ENCODE measurements at places on chromosomes 4 and X.
A peak's percentile ranks its signal among the peaks of the same experiment; 100 is the strongest.

DNA sequence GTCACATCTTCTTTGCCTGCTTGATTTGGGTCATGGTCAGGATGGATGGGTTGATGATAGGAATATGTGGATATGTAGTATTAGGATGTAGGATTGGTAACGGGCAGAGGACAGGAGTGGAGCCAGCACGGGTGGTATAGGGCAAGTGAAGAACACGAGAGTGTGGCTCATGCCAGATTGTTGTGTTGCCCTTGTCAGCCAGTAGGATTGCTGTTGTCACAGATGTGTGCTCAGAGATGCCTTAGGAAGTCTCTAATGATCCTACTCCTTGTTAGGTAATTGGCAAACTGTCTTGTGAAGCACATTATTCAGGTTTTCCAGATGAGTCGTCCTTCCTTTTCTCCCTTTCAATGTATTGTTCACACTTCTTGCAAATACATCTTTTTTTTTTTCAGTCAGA is 5.5 kb downstream of the ATP10D start:
- H3K27me3 ChIP-seq = no peaks in the 10 kb centered on the region
- no peak overlapping the region for H3K4me3 ChIP-seq
- no peak for DNase-seq
- no peak overlapping the region for H3K27ac ChIP-seq
- peaks cover 6% of the 10 kb centered on the region for H3K4me1 ChIP-seq
- no peaks in the 10 kb centered on the region for H3K36me3 ChIP-seq

DNA sequence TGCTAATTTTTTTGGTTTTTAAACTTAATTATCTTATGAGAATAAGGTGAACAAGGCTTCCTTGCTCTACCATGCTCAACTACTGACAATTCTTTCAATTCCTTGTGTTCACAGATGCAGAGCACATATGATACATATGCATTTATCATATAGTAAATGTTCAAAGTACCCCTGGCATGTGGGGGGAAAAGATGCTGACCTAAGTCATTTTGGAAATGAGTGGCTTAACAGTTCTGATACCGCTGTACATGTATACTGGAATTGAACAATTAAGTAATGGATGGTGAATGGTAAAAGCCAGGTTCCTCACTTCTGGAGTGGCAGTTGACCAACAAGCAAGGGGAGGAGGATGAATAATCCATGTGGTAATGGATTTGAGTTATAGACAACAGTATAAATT is 149.6 kb downstream of the NAF1 start:
- no peaks in the 10 kb centered on the region for H3K4me1 ChIP-seq
- no peaks in the 10 kb centered on the region for H3K36me3 ChIP-seq
- H3K27ac ChIP-seq = no peak overlapping the region
- no peak overlapping the region for H3K4me3 ChIP-seq
- H3K27me3 ChIP-seq = no peaks in the 10 kb centered on the region
- no peak for DNase-seq

DNA sequence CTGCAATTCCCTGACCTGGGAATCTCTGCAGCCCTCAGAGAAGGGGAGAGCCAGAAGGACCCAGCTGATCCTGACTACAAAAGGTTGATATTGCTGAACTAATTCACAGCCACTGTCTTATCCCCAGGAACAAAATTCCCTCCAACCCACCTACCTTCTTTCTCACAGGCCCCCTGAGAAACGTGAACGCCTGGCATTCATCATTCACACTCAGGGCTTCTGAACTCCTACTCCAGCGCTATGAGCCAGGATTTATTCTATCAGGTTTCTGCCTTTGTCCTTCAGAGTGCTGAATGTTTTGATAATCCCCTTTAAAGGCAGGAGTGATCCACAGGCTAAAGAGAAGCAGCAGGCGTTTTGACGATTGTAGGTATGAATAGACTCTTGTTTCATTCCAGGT is 76.5 kb downstream of the KCNIP4 start:
- no peak overlapping the region for H3K27ac ChIP-seq
- no peaks in the 10 kb centered on the region for H3K27me3 ChIP-seq
- no peak for DNase-seq
- no peaks in the 10 kb centered on the region for H3K4me1 ChIP-seq

- H3K36me3 ChIP-seq = no peaks in the 10 kb centered on the region
- H3K27me3 ChIP-seq = no peaks in the 10 kb centered on the region
- H3K4me1 ChIP-seq = no peaks in the 10 kb centered on the region
- DNase-seq = peak; percentile 17
- peak overlapping the region; percentile 88 for H3K4me3 ChIP-seq
These were observed 1.1 kb downstream of the GAB1 start for GRCh38 chr4:143337600-143338287.

DNA sequence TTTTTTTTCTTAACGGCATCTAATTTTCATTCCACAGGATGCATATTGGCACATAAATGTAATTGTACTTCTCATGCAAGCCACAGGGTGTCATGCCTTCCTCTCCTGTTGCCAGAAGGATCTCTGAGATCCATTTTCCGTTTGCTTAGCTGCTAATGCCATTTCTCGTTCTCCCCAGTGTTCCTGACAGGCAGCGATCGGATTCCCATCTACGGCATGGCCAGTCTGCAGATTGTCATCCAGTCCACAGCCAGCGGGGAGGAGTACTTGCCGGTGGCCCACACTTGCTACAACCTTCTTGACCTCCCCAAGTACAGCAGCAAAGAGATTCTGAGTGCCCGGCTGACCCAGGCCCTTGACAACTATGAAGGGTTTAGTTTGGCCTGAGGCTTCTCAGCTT is 8.9 kb upstream of the NAP1L5 start:
- H3K27ac ChIP-seq = no peak overlapping the region
- H3K4me3 ChIP-seq = no peak overlapping the region
- DNase-seq = no peak
- H3K36me3 ChIP-seq = no peaks in the 10 kb centered on the region
- H3K27me3 ChIP-seq = no peaks in the 10 kb centered on the region
- no peaks in the 10 kb centered on the region for H3K4me1 ChIP-seq

- DNase-seq = no peak
- H3K36me3 ChIP-seq = no peaks in the 10 kb centered on the region
- peaks cover 3% of the 10 kb centered on the region for H3K4me1 ChIP-seq
- H3K4me3 ChIP-seq = no peak overlapping the region
- H3K27me3 ChIP-seq = no peaks in the 10 kb centered on the region
- H3K27ac ChIP-seq = no peak overlapping the region
These were observed 11.6 kb upstream of the PYURF start for GRCh38 chr4:88535090-88535755.

- no peak overlapping the region for H3K4me3 ChIP-seq
- H3K27me3 ChIP-seq = no peaks in the 10 kb centered on the region
- DNase-seq = no peak
- peaks cover under 1% of the 10 kb centered on the region for H3K4me1 ChIP-seq
These were observed 113.0 kb downstream of the UCHL1 start for GRCh38 chr4:41369680-41370079.

- H3K4me1 ChIP-seq = no peaks in the 10 kb centered on the region
- H3K36me3 ChIP-seq = no peaks in the 10 kb centered on the region
- no peaks in the 10 kb centered on the region for H3K27me3 ChIP-seq
- no peak overlapping the region for H3K4me3 ChIP-seq
- DNase-seq = no peak
These were observed 263.5 kb upstream of the DKK2 start for GRCh38 chr4:107299646-107300045.

DNA sequence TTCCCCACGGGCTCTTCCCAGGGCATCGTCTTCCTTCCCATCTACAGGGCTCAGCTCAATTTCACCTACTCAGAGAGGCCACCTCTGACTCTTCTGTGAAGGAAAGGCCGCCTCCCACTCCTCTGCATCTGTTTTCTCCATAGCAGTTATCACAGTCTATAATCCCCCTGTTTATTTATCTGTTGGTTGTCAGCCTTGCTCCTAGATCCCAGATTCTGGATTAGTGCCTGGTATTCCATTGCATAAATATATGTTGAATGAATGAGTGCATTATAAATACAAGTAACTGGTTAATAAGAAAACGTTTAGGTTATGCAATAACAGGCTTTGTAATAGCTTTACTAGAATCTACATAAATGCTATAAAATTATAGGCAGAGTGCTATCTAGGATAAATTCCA is 52.9 kb downstream of the NSG1 start:
- no peak for DNase-seq
- no peak overlapping the region for H3K27ac ChIP-seq
- H3K36me3 ChIP-seq = 0 out of 2 replicates have a peak, but pooled peaks cover 3% of the 10 kb centered on the region
- H3K4me3 ChIP-seq = no peak overlapping the region

DNA sequence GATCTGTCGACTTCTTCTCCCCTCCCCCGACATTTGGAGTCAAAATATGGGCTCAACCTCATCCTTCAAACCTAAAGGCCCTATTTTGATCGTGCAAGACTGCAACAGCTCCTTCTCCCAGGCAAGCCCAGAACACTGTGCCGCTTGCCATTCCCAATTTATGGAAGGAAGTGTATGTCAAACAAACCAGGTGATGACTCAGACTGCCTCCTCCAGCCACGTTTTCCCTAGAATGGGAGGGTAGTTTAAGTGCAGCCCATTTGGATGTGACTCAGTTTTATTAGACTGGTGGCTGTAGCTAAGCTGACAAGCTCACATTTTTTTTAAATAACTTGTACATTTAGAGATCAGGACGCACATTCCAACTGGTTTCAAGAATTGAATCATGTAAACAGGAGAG is 570.4 kb upstream of the DIPK2B start:
- H3K36me3 ChIP-seq = no peaks in the 10 kb centered on the region
- peaks cover 37% of the 10 kb centered on the region for H3K4me1 ChIP-seq
- no peaks in the 10 kb centered on the region for H3K27me3 ChIP-seq
- peak overlapping the region; percentile 54 for H3K4me3 ChIP-seq

- no peaks in the 10 kb centered on the region for H3K27me3 ChIP-seq
- DNase-seq = no peak
- H3K36me3 ChIP-seq = no peaks in the 10 kb centered on the region
- H3K4me1 ChIP-seq = peaks cover 37% of the 10 kb centered on the region
- peak overlapping the region; percentile 83 for H3K27ac ChIP-seq
These were observed 6.2 kb upstream of the AFF1 start for GRCh38 chr4:86928400-86929255.

DNA sequence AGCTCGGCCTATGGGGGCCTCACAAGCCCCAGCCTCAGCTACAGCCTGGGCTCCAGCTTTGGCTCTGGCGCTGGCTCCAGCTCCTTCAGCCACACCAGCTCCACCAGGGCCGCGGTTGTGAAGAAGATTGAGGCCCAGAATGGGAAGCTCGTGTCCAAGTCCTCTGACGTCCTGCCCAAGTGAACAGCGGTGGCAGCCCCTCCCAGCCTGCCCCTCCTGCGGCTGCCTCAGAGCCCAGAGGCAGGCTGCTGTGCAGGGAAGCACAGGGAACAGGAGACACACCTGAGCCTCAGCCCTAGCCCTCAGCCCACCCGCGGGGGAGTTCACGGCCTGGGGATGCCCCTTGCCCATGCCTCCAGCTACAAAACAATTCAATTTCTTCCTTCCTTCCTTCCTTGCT is 75.7 kb upstream of the ZXDA start:
- no peak overlapping the region for H3K4me3 ChIP-seq
- H3K27ac ChIP-seq = no peak overlapping the region
- no peaks in the 10 kb centered on the region for H3K4me1 ChIP-seq
- no peaks in the 10 kb centered on the region for H3K36me3 ChIP-seq
- no peak for DNase-seq

- no peaks in the 10 kb centered on the region for H3K4me1 ChIP-seq
- H3K27me3 ChIP-seq = no peaks in the 10 kb centered on the region
These were observed 208.8 kb downstream of the OR13H1 start for GRCh38 chrX:131752493-131753198.

DNA sequence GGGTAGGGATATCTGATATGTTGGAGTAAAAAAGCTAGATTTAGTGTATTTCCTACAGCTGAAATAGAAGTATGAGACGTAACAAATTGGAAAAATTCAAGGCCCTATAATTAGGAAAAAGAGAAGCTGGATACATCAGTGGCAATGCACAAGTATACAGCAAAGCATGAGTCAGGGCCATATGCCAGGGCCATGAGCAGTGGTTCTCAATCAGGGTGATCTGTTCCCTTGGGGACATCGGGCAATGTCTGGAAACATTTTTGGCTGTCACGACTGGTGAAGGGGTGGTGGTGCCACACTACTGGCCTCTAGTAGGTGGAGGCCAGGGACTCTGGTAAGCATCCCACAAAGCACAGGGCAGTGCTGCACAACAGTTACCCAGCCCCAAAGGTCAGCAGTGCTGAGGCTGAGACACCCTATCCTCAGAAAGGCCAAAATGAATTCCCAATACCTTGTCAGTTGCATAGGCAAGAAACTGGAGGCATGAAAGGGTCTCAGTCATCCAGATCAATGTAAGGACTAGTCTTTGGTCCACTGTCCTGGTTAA is 36.8 kb upstream of the NAP1L5 start:
- DNase-seq = no peak
- H3K4me1 ChIP-seq = no peaks in the 10 kb centered on the region
- no peak overlapping the region for H3K4me3 ChIP-seq
- no peak overlapping the region for H3K27ac ChIP-seq
- H3K27me3 ChIP-seq = no peaks in the 10 kb centered on the region

- DNase-seq = peak; percentile 36
- H3K4me1 ChIP-seq = peaks cover 21% of the 10 kb centered on the region
- H3K27ac ChIP-seq = peak overlapping the region; percentile 74
- H3K4me3 ChIP-seq = peak overlapping the region; percentile 85
- no peaks in the 10 kb centered on the region for H3K36me3 ChIP-seq
These were observed 977 bp upstream of the RBBP7 start for GRCh38 chrX:16870862-16871815.

DNA sequence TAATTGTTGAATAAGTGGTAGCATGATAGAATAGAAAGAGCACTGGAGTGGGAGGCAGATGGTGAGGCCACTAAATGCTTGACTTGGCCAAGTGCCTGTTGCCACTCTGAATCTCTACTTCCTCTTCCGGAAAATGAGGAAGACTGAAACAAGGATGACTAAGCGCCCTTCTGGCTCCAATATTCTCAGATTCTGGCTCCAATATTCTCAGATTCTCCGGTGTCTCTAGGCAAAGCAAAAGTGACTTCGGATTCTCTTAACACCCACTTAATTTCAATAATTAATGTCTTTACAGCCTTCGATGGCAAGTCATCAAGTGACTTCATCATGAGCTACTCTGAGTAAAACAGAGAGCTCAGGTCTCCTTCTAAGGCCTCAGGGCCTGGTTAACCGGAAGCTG is 402.2 kb upstream of the FGF13 start:
- no peak overlapping the region for H3K27ac ChIP-seq
- H3K27me3 ChIP-seq = no peaks in the 10 kb centered on the region
- H3K4me3 ChIP-seq = no peak overlapping the region
- no peaks in the 10 kb centered on the region for H3K36me3 ChIP-seq
- no peak for DNase-seq

DNA sequence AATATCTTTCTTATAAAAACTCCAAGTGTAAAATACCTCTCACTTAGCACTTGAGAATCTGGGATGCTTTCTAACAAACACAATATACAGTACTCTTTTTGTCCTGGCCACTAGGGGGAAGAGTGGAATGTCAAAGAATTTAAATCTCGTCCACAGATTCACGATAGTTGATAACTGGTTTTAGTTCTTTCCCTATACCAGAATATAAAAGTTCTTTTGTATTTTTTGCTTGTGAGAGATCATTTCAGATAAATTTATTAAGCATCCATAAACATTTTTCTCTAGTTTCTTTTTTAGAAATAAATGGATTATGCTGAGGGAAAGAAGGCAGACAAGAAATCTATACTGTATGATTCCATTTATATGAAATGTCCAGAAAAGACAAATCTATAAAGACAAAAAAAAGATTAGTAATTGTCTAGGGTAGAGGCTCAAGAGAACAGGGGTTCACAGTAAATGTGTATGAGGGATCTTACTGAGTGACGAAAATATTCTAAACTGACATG is 50.4 kb downstream of the MGARP start:
- H3K27ac ChIP-seq = no peak overlapping the region
- no peak overlapping the region for H3K4me3 ChIP-seq
- no peaks in the 10 kb centered on the region for H3K36me3 ChIP-seq

- no peaks in the 10 kb centered on the region for H3K27me3 ChIP-seq
- H3K27ac ChIP-seq = no peak overlapping the region
These were observed 210.4 kb downstream of the PALLD start for GRCh38 chr4:168707205-168707604.

GRCh38 chrX:19457662-19458061 is 57.6 kb downstream of the MAP3K15 start:
- no peak overlapping the region for H3K27ac ChIP-seq
- no peaks in the 10 kb centered on the region for H3K36me3 ChIP-seq
- DNase-seq = no peak
- no peaks in the 10 kb centered on the region for H3K4me1 ChIP-seq
